ENCODE measurements at places on chromosomes 5 and 9.

DNA sequence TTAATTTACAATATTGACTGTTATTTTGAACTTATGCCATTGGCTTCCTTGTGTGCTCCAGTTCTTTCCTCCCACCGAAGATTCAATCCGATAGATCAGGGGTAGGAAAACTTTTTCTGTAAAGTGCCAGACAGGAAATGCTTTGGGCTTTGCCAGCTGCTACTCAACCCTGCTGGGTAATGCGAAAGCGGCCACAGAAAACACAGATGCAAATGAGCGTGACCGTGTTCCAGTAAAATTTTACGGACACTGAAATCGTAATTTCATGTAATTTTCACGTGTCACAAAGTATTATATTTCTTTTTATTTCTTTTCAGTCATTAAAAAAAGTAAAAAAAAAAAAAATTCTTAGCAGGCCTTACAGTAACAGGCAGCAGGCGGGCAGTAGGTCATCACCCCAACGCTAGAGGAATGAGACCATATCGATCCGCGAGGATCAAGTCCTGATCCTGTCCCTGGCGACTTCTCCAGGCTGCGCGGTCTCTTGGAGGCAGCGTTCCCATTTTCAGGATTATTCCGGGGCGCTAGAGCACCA, 599 bp downstream of the NMRK1 start:
- DNase-seq, result peak; percentile 40

DNA sequence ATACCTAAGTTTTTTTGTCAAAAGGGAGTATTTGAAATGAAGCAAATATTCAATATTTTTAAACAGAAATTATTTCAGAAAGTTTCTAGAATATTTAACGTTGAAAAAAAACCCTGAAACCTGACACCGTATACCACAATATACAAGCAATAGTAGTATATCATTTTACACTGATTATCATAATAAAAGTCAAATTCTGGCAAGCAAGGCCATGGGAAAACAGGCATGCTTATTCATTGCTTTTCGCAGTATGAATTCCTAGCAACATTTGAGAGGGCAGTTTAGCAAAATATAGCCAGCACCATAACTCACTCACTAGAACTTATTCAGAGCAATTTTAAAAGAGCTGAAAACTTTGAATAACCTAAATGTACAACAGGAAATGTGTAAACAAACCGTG, 46.1 kb downstream of the ERAP1 start:
- DNase-seq, result no peak

- DNase-seq, result no peak
Observed at GRCh38 chr9:76703270-76703669, 61.0 kb upstream of the PCA3 start.

GRCh38 chr5:159047086-159047485, 52.6 kb downstream of the EBF1 start:
- DNase-seq, result no peak

DNA sequence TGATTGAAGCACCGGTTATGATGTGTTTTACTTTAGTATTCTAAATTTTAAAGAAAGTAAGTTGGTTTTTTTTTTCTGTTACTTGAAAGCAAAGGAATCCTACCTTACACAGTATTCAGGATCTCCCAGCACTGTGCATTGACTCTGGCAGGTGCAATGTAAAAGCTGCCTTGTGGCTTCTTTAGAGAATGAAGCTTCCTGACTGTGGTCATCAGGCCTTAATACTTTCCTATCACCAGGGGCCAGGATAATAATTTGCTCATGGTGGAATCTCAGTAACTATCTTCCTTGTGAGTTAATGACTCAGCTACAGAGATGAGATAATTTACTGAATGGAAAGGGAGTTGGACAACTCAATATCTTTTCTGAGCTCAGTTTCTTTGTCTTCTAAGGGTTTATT, 435.5 kb upstream of the ZNF608 start:
- no peak for DNase-seq

DNA sequence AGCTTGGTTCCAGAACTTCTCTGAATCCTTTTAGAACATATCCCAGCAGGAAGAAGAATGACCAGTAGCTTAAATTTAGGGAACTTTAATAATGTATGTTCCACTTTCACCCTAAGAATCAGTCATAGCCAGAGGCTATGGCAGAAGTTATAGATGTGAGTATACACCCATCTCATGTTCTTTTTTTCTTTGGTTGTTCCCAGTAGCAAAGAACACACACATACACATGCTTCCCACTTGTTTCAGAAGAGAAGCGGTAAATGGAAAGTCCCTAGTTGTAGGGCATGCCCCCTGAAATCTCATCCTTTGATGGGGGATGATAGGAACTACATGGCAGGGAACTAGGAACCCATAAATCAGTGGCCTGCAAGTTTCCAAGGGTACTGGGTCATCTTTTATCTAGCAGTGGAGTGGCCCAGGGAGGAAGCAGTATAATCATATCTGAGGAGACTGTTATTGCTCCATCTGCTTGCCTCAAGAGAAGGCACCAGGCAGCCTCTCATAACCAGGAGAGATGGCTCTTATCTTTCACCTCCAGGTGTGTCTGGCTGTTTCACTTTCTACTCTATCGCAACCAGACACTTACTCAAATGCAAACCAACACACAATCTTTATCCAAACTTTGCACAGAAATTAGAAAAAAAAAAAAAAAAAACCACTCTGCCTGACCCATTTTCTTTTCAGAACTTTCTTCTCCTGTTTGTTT, 109.5 kb downstream of the SNCAIP start:
- DNase-seq, result no peak

DNA sequence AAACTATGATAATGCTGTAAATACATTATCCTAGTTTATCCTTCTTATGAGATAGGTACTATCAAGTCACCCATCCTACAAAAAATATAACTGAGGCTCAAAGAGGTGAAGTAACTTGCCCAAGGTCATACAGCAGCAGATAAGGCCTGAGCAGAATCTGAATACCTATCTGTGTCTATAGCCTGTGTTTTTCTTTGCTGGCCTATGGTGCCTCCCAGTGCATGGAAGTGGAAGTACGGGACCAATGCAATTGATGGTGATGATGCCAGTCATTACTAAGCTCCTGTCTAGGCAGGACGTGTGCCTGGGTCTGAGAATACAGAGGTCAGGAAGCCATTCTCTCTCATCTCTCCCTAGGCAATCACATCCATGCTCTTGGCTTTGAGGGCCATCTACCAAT, 67.8 kb downstream of the FAT2 start:
- DNase-seq, result no peak

GRCh38 chr9:89375191-89375760, 57.0 kb downstream of the SECISBP2 start:
- DNase-seq, result no peak

DNA sequence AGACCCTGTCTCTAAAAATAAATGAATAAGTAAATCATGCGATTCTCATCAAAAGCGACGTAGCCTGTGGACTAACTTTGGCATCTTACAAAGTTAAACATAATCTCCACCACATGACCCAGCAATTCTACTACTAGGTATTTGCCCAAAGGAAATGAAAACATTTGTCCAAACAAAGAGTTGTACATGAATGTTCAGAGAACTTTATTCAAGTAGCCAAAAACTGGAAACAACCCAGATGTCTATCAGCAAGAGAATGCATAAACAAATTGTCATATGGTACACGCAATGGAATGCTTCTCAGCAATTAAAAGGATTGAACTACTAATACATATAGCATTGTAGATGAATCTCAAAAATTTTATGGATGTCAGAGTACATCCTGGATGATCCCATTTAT, 82.6 kb downstream of the ADRB2 start:
- DNase-seq, result no peak

DNA sequence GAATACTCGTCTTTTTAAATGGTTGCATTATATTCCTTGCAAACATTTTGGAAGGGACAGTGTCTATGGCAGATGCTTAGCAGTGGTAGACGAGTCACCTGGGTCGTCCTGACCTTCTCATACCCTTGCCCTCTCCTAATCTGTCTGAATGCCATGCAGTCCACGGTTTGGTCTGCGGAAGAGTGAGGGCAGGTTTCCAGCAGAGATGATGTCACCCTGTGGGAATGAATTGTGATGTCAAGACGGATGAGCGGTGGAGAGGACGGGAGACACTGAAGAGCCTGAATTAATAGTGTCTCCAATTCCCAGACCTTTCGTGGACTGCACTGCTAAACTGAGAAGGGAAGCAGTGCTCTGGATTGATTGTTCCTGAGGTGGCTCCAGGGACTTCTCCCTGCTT, 329.0 kb upstream of the PANK3 start:
- no peak for DNase-seq

- DNase-seq, result no peak
Observed at GRCh38 chr9:98506422-98507054, 202.2 kb downstream of the GABBR2 start.

- no peak for DNase-seq
Observed at GRCh38 chr5:127206320-127207113, 84.1 kb upstream of the MEGF10 start.

- DNase-seq, result no peak
Observed at GRCh38 chr9:20604562-20604961, 17.7 kb downstream of the MLLT3 start.

- no peak for DNase-seq
Observed at GRCh38 chr5:139027150-139027549, 152.0 kb upstream of the LRRTM2 start.

All from T follicular helper cell (primary cell).